ENCODE measurements at places on chromosomes 5 and 9. TPM values are rescaled to one million over a fixed set of nuclear protein-coding genes. Genes with fewer than 3 reads are reported as not detected.

DNA sequence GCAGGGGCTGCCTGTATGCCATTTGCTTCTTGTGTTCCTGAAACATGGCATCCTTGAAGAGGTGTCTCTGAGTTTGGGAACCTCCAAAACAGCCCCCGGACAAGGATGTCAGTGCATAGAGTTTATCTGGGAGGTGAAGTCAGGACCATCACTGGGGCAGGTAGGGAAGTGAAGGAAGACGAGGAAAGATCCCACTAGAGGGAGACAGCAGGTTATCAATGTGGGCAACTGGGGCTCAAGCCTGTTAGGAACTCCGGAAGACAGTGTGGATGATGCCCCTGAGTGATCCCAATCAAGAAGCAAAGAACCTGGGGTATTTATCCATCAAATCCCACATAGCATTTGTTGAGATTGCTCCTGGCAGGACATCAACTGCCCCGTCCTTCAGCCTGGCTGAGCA lies 233.1 kb downstream of the AGTPBP1 start:
- H3K4me1 ChIP-seq: peaks cover 19% of the 10 kb centered on the region
- peaks cover 13% of the 10 kb centered on the region for H3K27me3 ChIP-seq
- no peak overlapping the region for H3K27ac ChIP-seq
- H3K36me3 ChIP-seq: no peaks in the 10 kb centered on the region

GRCh38 chr9:89542401-89543021 lies 44.6 kb upstream of the SEMA4D start:
- no peaks in the 10 kb centered on the region for H3K36me3 ChIP-seq
- peaks cover 6% of the 10 kb centered on the region for H3K4me1 ChIP-seq
- H3K4me3 ChIP-seq: no peak overlapping the region
- H3K27me3 ChIP-seq: peaks cover 3% of the 10 kb centered on the region

DNA sequence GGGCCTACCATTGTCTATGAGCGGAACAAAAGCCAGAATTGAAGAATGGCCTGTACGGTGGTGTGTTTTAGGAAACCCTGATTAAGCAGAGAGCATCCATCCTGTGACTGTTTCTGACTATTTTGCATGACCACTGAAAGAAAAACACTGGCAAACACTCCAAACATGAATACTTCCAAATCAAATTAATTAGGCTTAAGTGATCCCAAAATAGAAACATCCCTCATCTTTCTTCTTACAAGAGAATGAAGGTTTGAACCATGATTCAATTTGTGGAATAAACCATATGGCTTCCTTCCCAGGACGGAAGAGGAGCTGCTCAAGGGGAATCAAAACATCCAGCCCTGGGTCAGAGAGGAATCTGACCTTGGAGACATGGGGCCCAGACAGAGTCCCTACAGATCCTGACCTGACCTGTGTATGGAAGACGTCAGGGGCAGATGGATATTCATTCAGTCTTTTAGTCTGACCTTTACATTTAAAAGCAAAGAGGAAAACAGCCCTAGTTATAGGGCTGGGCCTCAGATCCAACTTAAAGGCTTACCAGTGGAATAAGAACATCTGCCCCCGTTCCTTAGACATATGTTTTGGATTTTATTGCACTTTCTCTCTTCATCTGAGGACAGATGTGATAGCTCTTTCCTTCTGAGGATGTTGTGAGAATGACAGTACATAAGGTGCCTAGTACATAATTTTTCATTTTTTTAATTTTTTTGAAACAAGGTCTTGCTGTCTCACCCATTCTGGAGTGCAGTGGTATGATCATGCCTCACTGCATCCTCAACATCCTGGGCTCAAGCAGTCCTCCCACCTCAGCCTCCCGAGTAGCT lies 17.6 kb upstream of the RECK start:
- H3K4me1 ChIP-seq: no peaks in the 10 kb centered on the region
- H3K36me3 ChIP-seq: no peaks in the 10 kb centered on the region
- H3K27ac ChIP-seq: no peak overlapping the region
- H3K4me3 ChIP-seq: no peak overlapping the region
- no peak for DNase-seq

DNA sequence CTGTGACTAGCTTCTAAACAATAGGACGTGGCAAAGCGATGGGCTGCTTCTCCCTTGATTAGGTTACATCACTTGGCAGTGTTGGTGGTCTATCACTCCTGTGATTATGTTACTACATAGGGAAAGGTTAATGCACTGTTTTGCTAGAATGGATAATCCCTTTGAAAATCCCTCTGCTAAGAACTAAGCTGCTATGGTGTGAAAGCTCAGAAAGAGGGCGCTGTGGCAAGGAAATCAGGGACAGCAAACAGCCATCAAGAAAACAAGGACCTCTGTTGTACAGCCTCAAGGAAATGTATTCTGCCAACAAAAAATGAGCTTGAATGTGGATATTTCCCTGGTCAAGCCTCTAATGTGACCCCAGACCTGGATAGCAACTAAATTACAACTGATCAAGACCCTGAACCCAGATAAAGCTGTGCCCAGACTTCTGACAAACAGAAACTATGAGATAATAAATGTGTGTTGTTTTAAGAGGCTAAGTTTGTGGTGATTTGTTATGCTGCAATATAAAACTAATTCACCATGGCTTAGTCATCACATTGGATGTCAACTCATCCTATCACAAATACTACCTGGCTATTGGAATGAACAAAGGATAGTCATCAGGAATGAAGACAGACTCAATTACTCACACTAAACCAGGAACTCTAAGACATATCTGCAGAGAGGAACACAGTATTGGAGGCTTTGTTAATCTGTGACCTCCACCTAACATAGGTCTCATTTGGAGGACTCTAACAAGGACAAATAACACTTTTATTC lies 1215.9 kb downstream of the EFNA5 start:
- no peaks in the 10 kb centered on the region for H3K36me3 ChIP-seq
- H3K27me3 ChIP-seq: no peaks in the 10 kb centered on the region
- peak; percentile 62 for DNase-seq
- peak overlapping the region; percentile 91 for H3K27ac ChIP-seq

GRCh38 chr9:89495824-89496560 lies 1.9 kb downstream of the SEMA4D start:
- DNase-seq: no peak
- H3K27me3 ChIP-seq: peaks cover 7% of the 10 kb centered on the region
- H3K4me3 ChIP-seq: no peak overlapping the region
- no peaks in the 10 kb centered on the region for H3K36me3 ChIP-seq
- H3K4me1 ChIP-seq: no peaks in the 10 kb centered on the region

GRCh38 chr9:112544477-112544876 lies 57.9 kb downstream of the KIAA1958 start:
- no peak for DNase-seq
- no peaks in the 10 kb centered on the region for H3K36me3 ChIP-seq
- peaks cover 2% of the 10 kb centered on the region for H3K4me1 ChIP-seq
- no peak overlapping the region for H3K27ac ChIP-seq
- H3K4me3 ChIP-seq: no peak overlapping the region

GRCh38 chr9:95556521-95556920 lies 39.8 kb upstream of the PTCH1 start:
- no peak overlapping the region for H3K27ac ChIP-seq
- H3K27me3 ChIP-seq: peaks cover 20% of the 10 kb centered on the region
- H3K4me3 ChIP-seq: no peak overlapping the region
- no peak for DNase-seq
- no peaks in the 10 kb centered on the region for H3K36me3 ChIP-seq

DNA sequence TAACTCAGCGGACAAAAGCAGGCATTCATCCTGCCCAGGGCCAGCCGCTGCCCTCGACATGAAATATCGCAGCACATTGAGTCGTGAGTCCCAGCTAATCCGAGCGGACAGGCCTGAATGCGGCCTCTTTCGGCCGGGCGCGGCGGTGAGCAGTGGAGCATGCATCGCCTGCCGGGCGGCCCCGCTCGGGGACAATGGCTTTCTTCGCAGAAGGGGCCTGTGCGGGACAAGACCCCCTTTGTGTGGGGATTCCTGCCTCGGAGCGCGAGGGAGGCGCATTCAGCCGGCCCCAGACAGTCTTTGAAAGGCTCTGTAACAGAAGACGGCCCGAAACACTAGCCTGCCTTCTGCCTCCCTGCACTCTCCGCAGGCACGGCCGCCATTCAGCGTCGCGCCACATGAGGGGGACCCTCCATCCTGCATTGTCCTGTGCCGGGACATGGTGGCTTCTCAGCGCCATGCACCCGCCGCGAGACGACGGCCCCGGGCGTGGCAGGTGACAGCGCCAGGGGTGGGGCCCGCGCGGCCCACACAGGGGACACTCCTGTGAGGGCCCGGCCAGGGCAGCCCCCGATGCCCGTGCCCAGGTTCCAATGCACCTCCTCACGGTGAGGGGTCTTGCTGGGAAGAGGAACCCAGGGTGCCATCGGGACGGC lies 52.0 kb downstream of the EXD3 start:
- no peak overlapping the region for H3K4me3 ChIP-seq

GRCh38 chr5:172312286-172312685 lies 28.7 kb upstream of the UBTD2 start:
- DNase-seq: no peak
- no peaks in the 10 kb centered on the region for H3K36me3 ChIP-seq
- H3K4me1 ChIP-seq: peaks cover 23% of the 10 kb centered on the region
- no peaks in the 10 kb centered on the region for H3K27me3 ChIP-seq

DNA sequence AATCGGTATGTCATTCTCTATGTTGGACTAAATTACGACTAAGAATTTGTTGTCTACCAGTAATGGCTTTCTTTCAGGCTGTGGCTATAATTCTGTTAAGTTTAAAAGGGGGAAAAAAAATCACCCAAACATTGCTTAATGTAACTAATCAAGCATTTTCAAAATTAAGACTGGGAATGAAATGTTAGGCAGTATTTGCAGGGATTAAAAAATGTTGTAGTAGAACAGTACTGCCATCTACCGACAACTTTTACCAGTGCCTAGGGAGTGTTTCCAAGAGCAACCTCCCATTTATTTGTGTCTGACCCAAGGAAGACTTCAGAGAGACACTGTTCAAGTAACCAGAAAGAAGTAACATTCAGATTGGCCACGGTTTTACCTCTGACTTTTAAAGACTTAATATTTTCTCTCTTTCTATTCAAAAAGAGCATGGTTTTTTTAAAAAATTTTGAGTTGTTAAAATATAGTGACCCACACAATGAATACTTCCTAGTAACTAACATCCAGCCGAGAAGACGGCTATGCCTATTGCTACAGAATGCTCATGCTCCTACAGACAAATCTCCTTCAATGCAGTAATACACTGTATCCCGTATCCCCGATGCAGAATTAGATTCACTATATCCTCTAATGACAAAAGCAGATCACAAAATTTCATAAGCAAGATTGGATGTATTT lies 92.4 kb downstream of the ARL15 start:
- H3K4me1 ChIP-seq: peaks cover 3% of the 10 kb centered on the region
- no peak overlapping the region for H3K27ac ChIP-seq
- DNase-seq: peak; percentile 17
- no peaks in the 10 kb centered on the region for H3K36me3 ChIP-seq
- H3K4me3 ChIP-seq: no peak overlapping the region

GRCh38 chr5:146475190-146475780 lies 28.2 kb downstream of the TCERG1 start:
- H3K4me3 ChIP-seq: no peak overlapping the region
- H3K36me3 ChIP-seq: peaks cover 18% of the 10 kb centered on the region
- no peaks in the 10 kb centered on the region for H3K27me3 ChIP-seq
- H3K4me1 ChIP-seq: no peaks in the 10 kb centered on the region
- H3K27ac ChIP-seq: no peak overlapping the region

Gene C9orf153
- not detected for polyA plus RNA-seq

Gene PCDHA13
- polyA plus RNA-seq: not detected

Gene CD74
- 1.3 TPM for polyA plus RNA-seq

Gene CTXN3
- polyA plus RNA-seq: 0.10 TPM

Gene CDKN2B
- 19.9 TPM for polyA plus RNA-seq

Gene C1QTNF3
- 1.1 TPM for polyA plus RNA-seq

Gene SPAAR
- polyA plus RNA-seq: not detected

Data from keratinocyte (primary cell).